ENCODE measurements at places on chromosomes 11 and 22.
A peak's percentile ranks its signal among the peaks of the same experiment; 100 is the strongest.

DNA sequence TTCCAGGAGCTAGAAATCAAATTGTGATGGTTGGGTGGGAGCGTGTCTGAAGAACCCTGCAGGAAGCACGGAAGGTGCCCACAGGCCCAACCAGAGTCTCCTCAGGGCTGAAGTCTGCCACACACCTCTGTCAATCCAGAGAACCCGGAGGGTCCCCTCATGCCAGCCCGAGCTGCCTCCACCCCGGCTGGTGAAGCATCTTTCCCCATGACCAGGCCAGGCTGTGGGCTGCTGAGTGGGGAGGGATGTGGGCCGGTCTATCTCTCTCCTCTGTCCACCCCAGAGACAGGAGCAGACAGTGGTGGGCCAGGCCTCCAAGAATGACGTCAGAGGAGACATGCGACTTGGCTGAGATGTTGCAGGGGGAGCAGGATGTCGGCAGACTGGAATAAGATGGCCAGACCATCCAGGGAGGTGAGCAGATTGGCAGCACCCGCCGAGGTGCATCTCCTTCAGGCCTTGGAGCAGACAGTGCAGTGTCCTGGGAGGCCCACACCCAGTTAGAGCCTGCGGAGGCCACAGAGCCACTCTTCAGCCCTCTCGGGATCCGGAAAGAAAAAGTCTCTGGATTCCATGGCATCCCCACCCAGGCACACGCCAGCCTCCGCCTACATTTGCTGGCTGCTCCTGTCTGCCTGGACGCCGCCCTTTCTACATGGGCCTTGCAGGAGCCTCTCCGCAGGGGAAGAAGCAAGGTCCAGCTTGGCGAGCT, 1524.9 kb downstream of the BRD1 start:
- DNase-seq = no peak

GRCh38 chr11:111066846-111067245, 178.7 kb upstream of the POU2AF2 start:
- DNase-seq = no peak

DNA sequence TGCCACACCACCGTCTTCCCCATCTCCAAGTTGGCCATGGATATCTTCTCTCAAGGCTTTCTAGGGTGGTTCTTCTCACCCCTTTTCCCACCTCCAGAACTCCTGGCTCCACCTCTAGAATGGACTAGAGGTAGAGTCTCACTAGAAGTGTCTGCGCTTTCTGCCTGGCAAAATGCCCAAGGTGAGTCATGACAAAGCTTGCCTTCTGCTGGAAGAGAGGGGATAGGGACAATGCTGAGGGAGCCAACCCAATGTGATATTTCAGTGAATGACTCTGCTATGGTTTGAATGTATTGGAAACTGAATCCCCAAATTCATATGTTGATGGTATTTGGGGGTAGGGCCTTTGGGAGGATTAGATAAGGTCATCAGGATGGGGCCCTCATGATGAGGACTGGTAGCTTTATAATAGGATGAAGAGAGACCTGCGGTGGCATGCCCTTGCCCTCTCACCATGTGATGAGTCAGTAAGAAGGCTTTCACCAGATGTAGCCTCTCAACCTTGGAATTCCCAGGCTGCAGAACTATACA, 4.1 kb upstream of the CD82 start:
- DNase-seq = no peak

DNA sequence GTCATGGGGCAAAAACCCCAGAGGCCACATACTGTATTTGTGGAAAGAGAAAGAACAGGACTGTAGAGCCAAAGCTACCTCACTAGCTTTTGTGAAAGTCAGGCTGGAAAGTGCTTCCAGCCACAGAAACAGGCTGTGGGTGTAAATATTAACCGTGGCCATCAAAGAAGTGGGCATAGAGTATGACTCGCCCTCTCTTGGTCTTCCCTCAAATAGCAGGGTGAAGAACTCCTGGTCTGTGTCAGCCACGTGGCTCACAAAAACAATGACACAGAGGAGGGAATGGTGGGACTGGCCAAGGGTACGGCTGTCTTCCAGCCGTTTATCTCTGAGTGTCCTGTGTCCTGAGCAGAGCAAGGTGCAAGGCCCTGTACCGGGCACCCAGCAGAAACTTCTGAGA, 37.6 kb upstream of the UBASH3B start:
- no peak for DNase-seq

GRCh38 chr11:44726283-44727113, at the start of gene TSPAN18:
Gene TSPAN18, plus strand, starts transcription at chr11:44726962. Its CDS starts 179,455 bp downstream, at chr11:44906417.
- DNase-seq = no peak

DNA sequence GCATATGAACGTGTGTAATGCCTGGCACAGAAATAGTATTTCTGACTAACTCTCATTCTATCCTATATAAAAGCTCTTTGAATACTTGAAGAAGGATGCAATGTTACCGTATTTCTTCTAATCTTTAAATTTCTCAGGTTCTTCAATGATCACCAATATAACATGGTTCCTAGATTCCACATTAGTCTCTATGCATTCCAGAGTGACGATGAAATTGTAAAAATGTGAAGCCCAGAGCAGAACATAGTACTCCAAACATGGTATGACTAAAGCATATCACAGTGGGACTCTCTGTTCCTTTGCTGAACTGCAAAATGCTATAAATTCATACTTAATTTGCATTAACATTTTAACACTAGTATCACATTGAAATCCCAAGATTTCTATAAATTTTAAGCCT, 877.6 kb upstream of the CHORDC1 start:
- DNase-seq = no peak

DNA sequence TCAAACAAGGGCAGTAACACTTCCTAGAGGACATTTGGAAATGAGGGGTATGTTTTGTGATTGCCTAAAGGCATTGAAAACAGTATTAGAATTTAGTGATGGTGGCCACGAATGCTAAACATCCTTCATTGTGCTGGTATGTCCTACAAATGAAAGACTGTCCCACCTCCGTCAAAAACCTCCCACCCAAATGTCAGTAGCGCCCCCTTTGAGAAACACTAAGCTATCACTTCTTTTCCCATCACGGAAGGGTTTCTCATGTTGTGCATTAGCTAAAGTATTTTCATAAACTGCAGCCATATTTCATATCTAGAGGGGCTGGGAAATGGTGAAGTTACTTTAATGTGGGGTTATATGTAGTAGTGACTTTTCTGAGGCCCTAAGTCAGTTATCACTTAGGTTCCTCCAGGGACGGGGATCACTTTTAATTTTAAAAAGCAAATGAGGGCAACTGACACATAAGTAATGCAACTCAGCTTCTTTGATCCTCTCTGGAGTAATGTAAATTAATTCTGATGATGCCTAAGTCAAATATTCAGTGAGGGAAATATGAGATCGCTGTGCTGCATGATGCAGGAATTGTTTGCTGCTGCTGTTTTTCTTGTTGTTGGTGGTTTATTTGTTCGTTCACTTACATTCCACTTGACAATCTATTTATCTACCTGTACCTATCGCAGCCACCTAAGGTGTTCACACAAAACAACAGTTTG, 1403.4 kb upstream of the TENM4 start:
- peak; percentile 4 for DNase-seq

- DNase-seq = no peak
Measured at GRCh38 chr11:14908214-14908880, 16.3 kb upstream of the CYP2R1 start.

DNA sequence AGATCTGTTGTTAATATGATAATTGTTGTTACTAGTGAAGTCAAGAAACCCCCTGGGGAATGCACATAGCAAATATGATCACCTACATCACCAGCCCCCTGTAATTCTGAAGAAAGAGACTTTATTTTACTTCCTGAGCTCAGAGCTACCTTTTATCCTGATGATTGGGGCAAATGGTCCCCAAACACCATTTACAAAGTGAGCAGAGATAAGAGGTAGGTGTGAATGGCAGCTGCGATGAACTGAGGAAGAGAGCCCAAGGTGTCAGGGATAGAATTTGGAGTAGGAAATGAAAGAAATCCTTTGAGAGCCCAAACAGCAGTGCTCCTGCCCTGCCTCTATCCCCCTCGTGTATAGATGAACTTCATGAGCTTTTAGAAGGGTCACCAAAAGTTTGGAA, 69.1 kb downstream of the TENM4 start:
- no peak for DNase-seq

- DNase-seq = no peak
Measured at GRCh38 chr11:127000981-127001380, 411 bp upstream of the KIRREL3 start.
